ENCODE measurements at places on chromosomes 2 and 18. TPM values are rescaled to one million over a fixed set of nuclear protein-coding genes. Genes with fewer than 3 reads are reported as not detected.

Gene PLB1
- 2.4 TPM for total RNA-seq

Gene LONRF2
- total RNA-seq: 5.1 TPM

Gene C2orf72
- 3.5 TPM for total RNA-seq

Gene VIT
- 23.1 TPM for total RNA-seq

Gene MOCOS
- total RNA-seq: 0.31 TPM

Gene CCDC74B
- total RNA-seq: 1.0 TPM

Gene DES
- total RNA-seq: 5,232 TPM

Gene POTEC
- total RNA-seq: not detected

Gene RABL2A
- total RNA-seq: 11.2 TPM

Gene MYO5B
- 12.8 TPM for total RNA-seq

Gene TANC1
- total RNA-seq: 53.3 TPM

Gene CNGA3
- total RNA-seq: 0.51 TPM

- no peak for DNase-seq
Observed at GRCh38 chr2:43178055-43178598, 48.3 kb downstream of the ZFP36L2 start.

DNA sequence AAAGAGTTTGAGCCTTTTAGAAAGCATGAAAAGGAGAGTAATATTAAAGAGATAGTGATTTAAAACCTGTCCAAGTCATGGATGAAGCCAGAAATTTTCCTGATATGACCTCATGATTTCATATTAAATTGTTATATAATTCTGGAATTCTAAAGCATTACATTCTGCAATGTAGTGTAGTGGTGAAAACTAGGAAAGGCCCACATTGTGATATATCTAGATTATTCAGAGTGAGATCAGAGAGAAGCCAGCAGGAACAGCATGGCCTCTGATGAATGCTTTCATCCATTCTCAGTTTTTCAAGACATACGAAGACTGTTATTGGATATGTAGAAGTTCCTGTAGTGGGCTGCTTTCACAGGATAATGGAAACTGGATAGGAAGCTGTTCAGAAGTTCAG, 98.8 kb downstream of the LCLAT1 start:
- DNase-seq: no peak

DNA sequence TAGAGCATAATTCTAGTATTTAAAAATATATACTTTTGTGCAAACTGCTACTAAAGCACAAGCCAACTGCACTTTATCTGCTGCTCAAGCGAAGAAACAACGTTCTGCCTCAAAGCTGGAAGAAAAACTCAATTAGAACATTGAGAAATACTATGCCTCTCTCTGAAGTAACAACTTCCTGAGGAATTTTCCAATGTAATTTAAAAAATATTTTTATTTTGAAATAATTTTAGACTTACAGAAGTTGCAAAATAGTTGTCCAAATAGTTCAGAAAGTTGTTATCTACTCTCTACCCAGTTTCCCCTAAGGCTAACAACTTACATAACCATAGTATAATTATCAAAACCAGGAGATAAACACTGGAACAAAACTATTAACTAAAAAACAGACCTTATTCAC, 12.3 kb upstream of the POLI start:
- DNase-seq: no peak

- DNase-seq: no peak
Observed at GRCh38 chr2:197464175-197464574, 10.8 kb downstream of the COQ10B start.

- DNase-seq: no peak
Observed at GRCh38 chr2:159971365-159972152, 90.9 kb downstream of the PLA2R1 start.

GRCh38 chr2:9380702-9381628, 42.4 kb downstream of the ITGB1BP1 start:
- DNase-seq: peak; percentile 59

DNA sequence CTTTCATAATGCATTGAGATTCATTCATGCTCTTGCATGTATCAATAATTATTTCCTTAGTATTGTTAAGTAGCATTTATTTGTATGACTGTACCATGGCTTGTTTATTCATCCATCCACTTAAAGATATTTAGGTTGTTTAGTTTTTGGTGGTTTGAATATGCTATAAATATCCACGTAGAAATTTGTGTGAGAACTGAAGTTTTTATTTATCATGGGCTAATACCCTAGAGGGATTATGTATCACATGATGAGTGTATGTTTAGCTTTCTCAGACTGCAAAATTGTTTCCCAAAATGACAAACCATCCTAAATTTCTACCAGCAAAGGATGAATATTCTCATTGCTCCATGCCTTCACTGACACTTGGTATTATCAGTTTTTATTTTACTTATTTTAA, 55.2 kb downstream of the CSRNP3 start:
- no peak for DNase-seq

DNA sequence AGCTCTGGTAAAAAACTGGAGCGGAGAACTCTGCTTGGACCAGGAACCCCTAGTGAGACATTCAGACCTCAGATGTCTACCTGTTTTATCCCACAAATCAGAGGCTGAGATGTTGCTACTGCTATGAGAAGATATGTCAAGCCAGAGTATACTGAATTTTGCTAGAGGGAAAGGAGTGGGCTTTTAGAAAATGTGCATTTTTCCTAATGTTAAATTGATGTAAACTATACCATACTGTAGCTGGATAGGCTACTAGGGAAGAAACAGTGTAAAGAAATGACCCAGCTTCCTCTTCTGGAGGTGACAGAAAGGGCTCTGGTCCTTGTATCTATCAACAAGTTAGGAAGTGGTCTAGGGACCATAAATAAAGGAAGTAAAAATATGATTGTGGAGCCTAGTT, 65.0 kb downstream of the SLC39A10 start:
- no peak for DNase-seq

GRCh38 chr2:199465390-199465789, 7.7 kb upstream of the SATB2 start:
- peak; percentile 41 for DNase-seq

DNA sequence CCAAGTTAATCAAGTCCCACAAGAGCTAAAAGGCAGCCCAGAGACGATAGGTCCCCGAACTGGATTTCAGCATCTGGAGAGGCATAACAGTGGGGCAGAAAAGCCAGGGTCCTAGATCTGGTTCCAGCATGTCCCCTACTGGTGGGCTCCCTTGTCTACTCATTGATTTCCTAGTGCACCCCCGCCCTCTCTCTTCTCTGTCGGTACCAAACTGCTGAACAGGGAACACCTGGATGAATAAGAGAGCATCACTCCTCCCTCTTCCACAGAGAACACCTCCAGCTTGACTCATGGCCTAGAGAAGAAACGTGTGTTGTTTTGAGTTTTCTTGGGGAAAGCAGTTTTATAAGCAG, 101.3 kb downstream of the FOXI3 start:
- DNase-seq: no peak

GRCh38 chr2:144430722-144431391, 89.1 kb downstream of the ZEB2 start:
- DNase-seq: peak; percentile 91

- DNase-seq: peak; percentile 24
Observed at GRCh38 chr2:42385225-42385624, 24.2 kb upstream of the COX7A2L start.

DNA sequence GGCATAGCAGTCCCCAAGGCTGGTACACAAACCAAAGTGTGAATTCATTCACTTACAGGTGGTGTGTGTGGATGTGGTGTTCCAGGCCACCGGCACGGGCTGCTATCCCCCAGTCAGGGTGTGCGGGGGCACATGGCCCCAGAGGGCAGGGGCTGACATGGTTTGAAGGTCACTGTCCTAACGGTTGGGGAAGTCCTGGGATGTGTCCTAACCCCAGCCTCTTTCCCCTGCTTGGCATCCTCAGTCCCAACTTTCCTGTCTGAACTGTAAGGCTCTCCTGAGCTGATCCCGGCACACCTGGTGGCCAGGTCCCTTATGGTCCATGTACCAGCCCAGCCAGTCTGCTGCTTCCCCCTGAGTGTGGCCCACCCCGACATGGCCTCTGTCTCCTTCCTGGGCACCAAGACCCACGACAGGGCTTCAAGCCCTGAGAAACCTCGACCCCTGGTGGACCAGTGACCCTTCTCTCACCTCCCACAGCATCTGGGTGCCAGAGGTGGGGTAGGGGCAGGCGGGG, 2.4 kb upstream of the TMEM185B start:
- no peak for DNase-seq

- no peak for DNase-seq
Observed at GRCh38 chr2:234964631-234965461, 13.0 kb downstream of the SH3BP4 start.

GRCh38 chr2:240896871-240897692, 1.1 kb upstream of the MAB21L4 start:
- DNase-seq: no peak

- no peak for DNase-seq
Observed at GRCh38 chr2:238916875-238917590, 69.1 kb downstream of the TWIST2 start.

DNA sequence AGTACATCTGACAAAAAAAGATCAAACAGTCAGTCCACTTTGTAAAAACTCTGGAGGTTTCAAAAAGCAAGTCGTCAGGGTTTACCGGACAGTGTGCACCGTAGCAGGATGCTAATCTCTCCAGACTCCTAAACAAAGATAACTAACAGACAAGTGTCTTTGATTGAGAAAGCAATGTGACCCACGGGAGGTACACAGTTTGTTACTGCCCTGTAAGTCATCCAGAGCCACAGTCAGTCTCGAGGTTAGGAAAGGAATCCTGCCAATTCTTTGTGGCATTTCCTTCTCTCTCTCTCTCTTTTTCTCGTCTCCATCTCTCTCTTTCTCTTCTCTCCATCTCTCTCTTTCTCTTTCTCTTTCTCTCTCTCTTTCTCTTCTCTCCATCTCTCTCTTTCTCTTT, 42.8 kb downstream of the LRRTM4 start:
- no peak for DNase-seq

- DNase-seq: peak; percentile 73
Observed at GRCh38 chr18:61606068-61606660, 272.9 kb downstream of the CDH20 start.

DNA sequence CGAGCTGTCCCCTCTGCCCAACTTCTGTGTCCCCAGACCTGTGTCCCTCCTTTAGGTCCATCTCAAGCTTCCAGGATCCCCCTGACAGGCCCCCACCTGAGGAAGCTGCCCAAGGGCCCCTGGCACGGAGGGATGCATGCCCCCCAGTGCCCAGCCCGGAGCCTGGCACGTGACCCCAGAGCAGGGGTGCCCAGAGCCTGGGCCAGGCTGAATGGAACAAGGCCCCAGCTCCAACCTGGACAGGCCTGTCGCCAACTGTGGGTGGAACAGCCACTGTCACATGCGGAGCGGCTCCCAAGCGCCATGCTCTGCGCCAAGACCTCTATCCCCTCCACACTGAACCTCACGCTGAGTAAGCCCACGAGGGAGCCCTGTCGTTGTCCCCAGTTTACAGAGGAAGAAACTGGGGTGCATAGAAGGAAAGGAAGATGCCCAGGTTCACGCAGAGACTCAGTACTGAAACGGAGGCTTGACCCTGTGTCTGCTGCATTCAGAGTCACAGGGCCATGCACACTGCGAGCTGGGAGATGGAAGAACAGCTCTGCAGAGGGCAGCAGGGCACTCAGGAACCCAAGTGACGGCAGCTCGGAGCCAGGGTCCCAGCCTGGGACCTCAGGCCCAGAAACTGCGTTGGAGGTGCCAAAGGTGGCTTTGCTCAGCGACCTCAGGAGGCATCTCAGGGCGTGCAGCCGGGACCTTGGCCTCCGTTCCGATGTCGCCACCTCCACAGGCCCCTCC, 5.5 kb upstream of the ECEL1 start:
- no peak for DNase-seq

- no peak for DNase-seq
Observed at GRCh38 chr2:239789711-239790110, 235.4 kb downstream of the NDUFA10 start.

GRCh38 chr2:70613521-70613920, 59.9 kb upstream of the TGFA start:
- peak; percentile 33 for DNase-seq

- DNase-seq: no peak
Observed at GRCh38 chr2:109711230-109712122, 82.6 kb upstream of the RGPD5 start.

Measured in tongue (tissue), 3 donors.